Muscle of arm (tissue), 14 donors: ENCODE measurements at places on chromosomes 7 and 10. TPM values are rescaled to one million over a fixed set of nuclear protein-coding genes. Genes with fewer than 3 reads are reported as not detected.

NME8 gene
- polyA plus RNA-seq: not detected

AKR1C4 gene
- not detected for polyA plus RNA-seq

DNA sequence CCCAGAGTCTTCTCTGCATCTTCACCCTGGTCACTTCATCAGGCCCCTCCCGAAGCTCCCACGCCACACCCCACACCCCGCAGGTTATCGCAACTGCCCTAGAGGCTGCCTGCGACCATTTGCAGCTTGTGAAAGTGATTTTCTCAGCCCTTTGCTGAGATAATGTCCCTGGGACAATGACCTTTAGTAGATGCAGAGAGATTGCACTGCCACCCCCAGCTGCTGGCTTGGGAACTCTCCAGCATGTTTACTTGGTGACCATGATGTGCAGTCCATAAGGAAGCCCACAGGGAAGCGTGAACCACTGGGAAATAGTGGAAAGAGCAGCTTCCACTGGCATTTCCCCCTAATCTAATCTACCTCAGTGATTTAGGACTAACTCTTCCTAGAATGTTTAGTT is 97.3 kb downstream of the WNT2 start:
- DNase-seq: no peak

GRCh38 chr10:24360282-24361127 is 151.6 kb downstream of the KIAA1217 start:
- peak; percentile 82 for DNase-seq

GRCh38 chr10:72243822-72244437 is 27.9 kb upstream of the ASCC1 start:
- DNase-seq: peak; percentile 74

DNA sequence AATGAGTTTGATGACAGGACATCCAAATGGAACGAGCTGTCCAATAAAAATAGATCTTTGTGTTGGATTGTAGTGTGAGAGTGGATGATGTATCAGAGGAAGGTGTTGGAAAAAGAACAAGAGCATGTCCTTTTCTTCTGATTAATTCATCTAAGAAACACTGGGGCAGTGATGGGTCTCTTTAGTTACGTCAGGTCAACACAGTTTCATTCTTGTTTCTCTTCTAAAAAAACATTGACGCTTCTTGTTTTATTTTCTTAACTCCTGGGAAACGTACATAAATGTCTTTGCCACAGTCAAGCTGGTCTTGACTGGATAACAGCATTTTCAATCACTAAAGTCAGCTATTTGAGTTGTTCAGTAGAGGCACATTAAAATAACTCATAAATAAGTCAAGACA is 67.0 kb downstream of the PPP1R9A start:
- no peak for DNase-seq

DNA sequence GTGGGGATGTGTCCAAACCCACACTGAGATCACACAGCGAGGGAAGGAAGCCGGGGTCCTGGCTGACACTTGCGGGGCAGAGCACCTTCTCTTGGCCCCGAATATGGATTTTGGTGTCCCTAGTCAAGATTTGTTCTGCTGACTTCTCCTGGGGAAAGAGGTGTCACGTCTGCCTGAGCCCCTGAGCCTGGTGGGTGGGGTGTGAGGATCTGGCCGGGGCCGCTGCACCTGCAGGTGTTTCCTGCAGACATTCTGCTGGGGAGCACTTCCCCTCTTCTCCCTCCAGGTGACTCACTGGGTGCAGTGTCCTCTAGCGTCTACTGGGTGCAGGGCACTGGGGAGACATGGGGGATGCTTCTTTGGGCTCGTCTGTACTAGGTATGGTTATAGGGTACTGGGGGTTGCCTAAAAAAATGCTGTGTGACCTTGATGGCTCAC is 99.2 kb downstream of the GRK5 start:
- DNase-seq: no peak

DNA sequence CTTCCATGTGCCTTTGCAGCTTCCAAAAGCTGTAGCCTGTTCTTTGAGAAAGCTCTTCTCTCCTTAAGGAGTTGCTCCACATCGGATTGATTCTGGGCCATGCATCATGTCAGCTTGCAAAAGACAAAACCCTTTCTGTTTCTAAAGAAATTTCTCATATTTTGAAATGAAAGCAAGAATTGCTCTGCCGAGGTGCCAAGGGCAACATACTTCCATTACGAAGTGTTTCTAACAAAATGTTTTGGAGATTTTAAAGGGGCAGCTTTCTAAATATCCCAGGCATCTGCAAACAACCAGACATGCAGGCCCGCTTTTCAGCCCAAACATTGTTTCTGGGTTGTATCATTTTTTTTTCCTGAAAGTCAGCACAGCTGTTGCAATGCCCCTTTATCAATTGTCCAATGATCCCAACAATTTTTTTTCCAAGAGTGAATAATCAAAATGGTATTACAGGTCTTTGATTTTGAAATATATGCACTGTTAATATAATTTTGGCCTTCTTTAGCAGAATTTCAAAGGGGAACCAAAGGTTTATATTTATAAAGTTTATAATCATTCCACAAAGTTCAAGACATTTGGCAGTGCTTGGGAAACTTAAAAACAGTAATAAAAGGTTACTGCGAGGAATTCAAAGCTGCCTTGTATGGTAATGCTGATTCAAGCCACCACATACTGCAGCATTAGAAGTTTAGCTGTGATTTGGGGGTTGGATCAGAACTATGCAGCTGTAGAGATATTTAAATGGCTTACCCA is 61.0 kb downstream of the TES start:
- DNase-seq: peak; percentile 12

DNA sequence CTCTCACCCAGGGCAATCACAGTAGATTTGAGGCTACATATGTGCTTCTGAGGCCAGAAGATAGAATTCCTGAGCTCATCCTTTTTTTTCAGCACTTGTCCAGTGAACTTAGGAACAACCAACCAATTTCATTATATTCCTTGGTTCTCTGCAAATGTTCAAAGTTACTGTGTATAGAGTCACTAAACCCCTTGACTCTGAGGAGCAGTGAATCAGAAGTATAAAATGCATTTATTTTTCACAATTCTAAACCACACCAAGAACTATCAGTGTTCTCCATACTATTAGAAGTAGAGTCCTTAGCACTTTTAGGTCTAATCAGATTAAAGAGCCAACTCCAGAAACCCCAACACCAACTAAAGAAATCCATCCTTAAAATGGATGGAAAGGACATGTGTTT is 19.6 kb upstream of the PAPSS2 start:
- no peak for DNase-seq
